ENCODE measurements at places on chromosomes 3 and 15.

- no peak for DNase-seq
These were observed 398.4 kb upstream of the TBL1XR1 start for GRCh38 chr3:177595530-177596188.

GRCh38 chr3:136751316-136752171 lies 634 bp downstream of the STAG1 start:
- peak; percentile 55 for DNase-seq

- no peak for DNase-seq
These were observed 103.9 kb upstream of the MB21D2 start for GRCh38 chr3:193021506-193022010.

- DNase-seq: no peak
These were observed 6.9 kb downstream of the LRRC2 start for GRCh38 chr3:46559091-46559704.

DNA sequence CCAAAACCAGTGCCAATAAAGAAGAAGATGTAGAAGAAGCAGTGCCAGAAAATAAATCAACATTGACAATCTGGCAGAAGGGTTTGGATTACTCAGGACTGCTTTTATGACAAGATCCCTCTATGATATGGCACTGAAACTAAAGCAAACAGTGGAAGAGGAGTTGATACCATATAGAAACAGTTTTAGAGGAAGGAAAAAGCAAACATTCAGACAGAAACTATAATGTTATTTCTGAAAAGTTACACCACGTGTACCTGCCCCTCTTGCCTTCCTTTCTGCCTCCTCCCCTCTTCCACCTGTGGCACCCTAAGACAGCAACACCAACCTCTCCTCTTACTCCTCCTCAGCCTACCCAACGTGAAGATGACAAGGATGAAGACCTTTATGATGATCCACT lies 63.0 kb downstream of the SFMBT1 start:
- no peak for DNase-seq

- DNase-seq: no peak
These were observed 3.8 kb downstream of the MKRN2 start for GRCh38 chr3:12560505-12561190.

DNA sequence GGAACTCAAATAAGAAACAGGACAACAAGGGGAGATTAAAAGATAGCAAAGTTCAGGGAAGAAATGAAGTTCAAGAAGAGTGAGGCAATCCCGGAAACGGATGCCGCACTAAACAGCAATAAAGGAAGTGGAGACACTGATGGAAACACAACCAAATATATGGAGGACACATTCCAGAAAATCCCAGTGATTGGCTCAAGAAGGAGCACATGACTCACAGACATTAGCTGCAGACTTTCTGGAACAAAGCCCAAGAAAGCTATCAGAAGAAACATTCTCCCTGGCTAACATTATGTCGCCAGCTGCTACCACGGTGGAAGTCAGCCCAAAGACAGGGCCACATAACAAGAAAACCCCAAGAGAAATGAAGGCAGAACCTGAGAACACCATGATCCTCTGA lies 18.1 kb upstream of the VGLL4 start:
- peak; percentile 60 for DNase-seq

- peak; percentile 95 for DNase-seq
These were observed 51.9 kb downstream of the EPHB1 start for GRCh38 chr3:134846911-134847317.

DNA sequence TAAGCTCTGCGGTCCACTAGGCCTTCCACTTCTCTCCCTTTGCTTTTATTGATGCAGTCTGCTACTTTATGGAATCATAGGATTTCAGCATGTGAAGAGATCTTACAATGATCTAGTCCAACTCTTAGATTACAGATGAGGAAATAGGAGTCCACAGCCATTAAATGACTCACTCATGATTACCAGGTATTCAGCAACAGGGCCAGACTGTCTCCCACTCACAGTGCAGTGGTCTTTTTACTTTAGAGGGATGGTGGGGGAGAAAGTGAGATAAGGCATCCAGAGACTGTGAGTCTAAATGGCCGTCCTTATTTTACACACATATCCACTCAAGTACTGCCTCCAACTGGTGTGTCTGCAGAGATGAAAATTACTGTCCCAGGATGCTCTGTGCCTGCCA lies 88.5 kb upstream of the SKOR1 start:
- no peak for DNase-seq

DNA sequence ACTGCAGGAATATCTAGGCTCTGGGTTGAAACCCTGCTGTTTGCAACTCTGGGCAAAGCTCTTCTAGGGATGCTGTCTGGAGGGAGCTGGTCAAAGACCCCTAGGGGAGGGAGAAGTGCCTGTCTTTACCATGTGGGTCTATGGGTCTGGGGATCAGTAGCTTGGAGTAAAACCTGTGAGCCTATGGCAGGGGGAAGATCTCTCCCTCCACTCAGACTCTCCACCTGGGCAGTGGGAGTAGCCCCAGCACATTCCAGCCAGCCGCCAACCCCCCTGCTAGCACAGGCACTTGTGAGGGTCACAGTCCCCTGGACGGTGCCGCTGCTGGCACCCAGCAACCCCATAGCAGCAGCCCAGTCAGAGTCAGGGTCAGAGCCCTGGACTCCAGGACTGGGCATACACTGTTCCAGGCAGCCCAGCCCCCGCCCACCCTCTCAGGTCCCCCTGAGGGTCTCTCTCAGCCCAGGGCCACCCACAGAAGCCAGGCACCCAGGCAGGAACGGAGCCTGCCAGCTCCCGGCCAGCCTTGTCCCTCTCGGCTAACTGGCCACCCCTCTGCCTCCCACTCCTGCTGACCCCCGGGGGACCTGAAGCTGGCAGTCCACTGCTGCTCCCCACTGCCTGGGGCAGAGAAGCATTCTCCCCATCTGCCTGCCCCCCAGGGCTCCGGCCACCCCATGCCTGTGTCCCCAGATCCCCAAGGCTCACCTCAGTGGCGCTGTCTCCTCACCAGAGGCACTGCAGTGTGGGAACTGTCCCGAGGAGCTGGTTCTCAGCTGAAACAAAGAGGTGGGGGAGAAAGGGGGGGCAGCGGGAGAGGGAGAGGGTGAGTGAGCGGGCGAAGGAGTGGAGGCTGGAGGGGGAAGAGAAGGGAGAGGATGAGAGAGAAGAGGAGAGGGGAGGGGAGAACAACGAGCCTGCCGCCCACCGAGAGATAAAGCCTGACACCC lies 10.8 kb downstream of the GLYCTK start:
- DNase-seq: no peak

GRCh38 chr3:8622873-8623691 lies 21.5 kb downstream of the SSUH2 start:
- DNase-seq: peak; percentile 85

DNA sequence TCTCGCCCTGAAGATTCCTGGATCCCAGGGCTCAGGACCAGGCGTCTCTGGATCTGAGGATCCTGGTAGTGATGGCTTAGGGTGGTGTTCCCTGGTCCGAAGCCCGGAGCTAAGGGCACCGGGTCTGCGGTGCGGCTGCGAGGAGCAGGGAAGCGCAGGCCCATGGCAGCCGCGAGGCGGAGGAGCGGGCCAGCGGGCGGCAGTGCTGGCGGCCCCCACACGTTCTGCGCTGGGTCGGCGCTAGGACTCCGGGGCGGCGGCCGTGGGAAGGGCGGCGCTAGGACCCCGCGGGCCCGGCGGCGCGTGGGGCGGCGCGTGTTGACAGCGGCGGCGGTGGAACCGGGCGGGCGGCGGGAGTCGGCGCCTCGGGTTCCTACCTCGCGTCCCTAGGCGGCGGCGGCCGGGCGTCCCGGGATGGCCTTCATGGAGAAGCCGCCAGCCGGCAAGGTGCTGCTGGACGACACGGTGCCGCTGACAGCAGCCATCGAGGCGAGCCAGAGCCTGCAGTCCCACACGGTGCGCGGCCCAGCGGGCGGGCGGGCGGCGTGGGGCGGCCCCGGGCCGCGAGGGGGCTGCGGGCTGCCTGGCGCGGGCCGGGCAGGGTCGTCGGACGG lies at the start of gene PXK:
Gene PXK, plus strand, starts transcription at position 318 of the 614 bp plus-strand sequence. Its CDS starts 97 bp downstream, at position 415.
- peak; percentile 78 for DNase-seq

- DNase-seq: no peak
These were observed 19.2 kb downstream of the PXK start for GRCh38 chr3:58351920-58352319.

GRCh38 chr3:47079432-47079831 lies 84.5 kb downstream of the SETD2 start:
- no peak for DNase-seq

DNA sequence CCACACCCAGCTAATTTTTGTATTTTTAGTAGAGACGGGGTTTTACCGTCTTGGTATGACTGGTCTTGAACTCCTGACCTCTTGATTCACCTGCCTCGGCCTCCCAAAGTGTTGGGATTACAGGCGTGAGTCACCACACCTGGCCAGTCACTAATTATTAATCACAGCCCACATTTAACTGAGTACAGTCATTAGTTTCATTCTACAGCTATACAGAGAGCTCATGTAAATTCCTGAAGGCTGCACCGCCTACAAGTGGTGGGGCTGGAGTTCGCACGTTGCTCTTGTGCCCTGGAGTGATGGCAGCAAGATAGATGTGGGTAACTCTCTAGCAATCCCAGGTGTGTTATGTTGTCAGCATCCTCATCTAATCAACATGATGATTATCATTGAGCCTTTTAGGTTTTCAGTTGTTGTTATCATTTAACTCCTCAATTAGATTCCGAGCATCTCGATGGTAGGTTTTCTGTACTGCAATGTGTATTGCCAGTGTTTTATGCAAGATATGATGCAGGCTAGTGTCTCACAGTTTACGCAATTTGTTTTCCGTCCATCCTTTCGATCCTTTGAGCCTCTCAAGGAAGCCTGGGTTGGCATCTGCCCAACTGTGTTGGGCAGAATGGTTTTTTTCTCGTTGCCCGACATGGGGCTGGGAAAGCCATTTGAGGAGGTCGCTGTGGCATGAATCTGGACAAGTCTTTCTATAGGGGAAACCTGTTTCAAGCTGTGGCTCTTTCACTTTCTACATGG lies 216.3 kb downstream of the LPP start:
- no peak for DNase-seq

- no peak for DNase-seq
These were observed 201.8 kb downstream of the ABHD5 start for GRCh38 chr3:43892526-43892925.

DNA sequence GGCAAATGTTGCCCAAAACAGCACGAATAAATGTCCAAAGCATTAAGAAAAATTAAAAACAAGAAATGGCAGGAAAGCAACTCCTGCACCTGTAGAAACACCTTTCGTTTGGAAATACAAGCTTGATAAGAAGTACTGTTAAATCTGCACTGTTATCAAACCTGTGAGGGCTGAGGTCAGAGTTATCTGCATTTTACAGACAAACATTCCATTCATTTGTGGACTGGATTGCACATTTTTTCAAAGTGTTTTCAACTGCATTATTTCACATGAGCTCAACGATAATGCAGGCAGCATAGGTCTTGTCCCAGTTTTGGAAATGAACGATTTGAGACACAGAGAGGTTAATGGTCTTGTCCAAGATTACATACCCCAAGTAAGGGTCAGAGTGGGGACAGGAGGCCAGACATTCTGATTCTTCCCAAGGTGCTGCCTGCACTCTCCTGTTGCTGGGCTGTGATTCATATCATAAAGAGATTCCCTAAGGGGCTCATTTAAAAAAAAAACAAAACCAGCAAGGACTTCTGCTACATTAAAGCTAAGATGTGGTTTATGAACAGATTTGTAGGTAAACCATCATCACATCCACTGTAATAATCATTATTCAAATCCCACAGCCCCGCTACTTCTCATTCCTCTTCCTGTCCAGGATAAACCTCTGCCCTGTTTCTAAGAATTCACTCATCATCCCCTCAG lies 13.0 kb downstream of the GUCA1C start:
- DNase-seq: no peak

- no peak for DNase-seq
These were observed 10.9 kb downstream of the APH1B start for GRCh38 chr15:63288342-63288741.

GRCh38 chr15:70342554-70343548 lies 245.1 kb upstream of the TLE3 start:
- no peak for DNase-seq

GRCh38 chr3:30598668-30599545 lies 7.5 kb upstream of the TGFBR2 start:
- DNase-seq: no peak

DNA sequence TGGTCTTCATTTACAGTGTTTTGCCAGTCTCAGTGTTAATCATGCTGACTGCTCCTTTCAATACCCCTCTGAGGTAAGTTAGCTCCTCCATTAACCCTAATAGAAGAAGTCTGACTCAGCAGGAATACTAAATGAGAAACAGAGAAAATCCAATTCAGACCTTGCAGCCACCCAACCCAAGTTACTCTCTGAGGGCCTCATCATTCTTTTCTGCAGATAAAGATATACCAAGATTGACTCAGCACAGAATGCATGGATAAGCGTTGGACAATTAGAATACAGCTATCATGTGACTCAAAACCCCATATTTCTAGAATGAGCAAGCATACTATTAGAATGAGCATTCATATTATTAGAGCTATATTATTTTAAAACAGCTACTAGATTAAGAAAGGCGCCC lies 389.1 kb upstream of the SGO1 start:
- peak; percentile 29 for DNase-seq

- DNase-seq: no peak
These were observed 237.5 kb upstream of the ROPN1 start for GRCh38 chr3:124229420-124229819.

DNA sequence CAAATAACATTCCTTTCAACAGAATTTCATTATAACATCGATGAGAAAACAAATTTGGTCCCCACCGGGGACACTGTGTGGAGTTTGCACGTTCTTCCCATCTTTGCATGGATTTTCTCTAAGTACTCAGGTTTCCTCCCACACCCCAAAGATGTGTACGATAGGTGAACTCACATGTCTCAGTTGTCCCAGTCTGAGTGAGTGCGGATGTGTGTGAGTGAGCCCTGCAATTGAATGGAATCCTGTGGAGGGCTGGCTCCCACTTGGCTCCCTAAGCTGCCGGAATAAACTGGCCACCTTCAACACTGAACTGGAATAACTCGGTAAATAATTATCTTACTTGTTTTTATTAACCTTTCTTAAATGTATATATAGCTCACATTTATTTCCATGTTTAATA lies 77.0 kb downstream of the TRANK1 start:
- DNase-seq: no peak

DNA sequence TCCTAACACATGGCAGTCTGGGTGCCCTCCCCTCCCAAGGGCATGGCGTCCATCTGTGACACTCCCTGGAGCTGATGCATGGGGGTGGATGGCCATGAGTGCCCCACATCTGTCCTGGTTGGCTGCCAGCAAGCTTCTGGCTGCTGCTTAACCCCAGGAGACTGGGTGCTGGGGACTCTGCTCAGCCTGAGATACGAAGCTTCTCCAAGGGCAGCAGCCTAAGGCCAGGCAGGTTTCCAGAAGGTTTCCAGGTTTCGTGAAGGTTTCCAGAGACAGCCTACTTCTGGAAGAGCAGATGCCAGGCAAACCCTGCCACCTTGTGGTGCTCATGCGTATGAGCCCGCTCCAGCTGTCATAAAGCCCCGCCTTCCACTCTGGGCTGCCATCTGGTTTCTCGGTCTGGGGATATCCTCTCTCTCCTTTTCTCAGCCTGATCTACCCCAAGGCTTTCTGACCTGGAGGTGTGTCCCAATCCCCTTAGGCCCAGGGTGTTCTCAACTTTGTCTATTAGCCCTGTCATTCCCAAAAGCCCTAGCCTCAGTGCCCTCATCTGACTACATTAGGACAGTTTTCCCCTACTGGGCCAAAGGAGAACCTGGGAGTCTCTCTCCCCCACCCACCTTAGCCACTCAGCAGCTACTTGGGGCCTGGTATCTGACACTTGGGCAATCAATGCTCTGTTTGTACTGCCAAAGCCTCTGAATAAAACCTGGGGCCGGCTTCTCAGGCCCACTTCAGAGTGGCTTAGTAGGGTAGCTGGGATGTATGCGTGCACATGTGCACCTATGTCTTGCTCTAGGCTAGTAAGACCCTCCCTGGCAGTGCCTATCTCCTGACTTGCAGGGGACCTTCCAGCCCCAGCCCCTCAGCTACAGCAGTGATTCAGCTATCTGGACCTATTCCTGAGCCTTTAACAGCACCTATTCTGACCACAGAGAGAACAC lies 12.0 kb downstream of the MRPL46 start:
- DNase-seq: peak; percentile 87

Measured in AG08395 (cell line).